ENCODE measurements at places on chromosomes 5 and 9.

GRCh38 chr9:811106-811531 lies 30.4 kb upstream of the DMRT1 start:
- DNase-seq, result peak; percentile 80

- no peak for DNase-seq
Measured at GRCh38 chr5:112555691-112556090, 136.6 kb upstream of the EPB41L4A start.

- DNase-seq, result no peak
Measured at GRCh38 chr5:52674815-52675545, 112.7 kb upstream of the ITGA1 start.

GRCh38 chr5:176612855-176613254 lies 2.9 kb upstream of the GPRIN1 start:
- DNase-seq, result no peak

DNA sequence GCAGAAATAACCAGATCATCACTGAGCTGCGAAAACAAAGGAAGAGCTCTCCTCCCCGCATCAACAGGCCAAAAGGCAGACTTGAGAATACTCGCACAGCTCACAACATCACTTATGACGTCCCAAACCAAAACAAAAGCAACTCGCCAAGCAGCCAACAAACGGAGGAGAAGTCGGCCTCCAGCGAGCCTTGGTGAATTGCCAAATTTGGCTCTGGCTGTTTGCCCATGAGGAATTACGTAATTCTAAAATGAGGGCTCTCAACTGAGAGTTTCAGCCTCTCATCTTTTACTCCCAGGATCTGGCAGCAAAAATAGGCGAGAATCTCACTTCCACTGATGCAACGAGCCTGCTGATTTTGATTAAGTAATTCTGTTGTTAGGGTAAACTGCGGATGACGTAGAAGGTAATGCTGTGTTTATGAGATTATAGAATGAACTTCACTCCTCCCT lies 51.7 kb upstream of the SEMA6A start:
- no peak for DNase-seq

GRCh38 chr5:141149812-141150211 lies at the start of gene PCDHB6:
PCDHB6 (plus strand) TSS chr5:141150057; CDS start chr5:141150258, 201 bp downstream.
- no peak for DNase-seq

DNA sequence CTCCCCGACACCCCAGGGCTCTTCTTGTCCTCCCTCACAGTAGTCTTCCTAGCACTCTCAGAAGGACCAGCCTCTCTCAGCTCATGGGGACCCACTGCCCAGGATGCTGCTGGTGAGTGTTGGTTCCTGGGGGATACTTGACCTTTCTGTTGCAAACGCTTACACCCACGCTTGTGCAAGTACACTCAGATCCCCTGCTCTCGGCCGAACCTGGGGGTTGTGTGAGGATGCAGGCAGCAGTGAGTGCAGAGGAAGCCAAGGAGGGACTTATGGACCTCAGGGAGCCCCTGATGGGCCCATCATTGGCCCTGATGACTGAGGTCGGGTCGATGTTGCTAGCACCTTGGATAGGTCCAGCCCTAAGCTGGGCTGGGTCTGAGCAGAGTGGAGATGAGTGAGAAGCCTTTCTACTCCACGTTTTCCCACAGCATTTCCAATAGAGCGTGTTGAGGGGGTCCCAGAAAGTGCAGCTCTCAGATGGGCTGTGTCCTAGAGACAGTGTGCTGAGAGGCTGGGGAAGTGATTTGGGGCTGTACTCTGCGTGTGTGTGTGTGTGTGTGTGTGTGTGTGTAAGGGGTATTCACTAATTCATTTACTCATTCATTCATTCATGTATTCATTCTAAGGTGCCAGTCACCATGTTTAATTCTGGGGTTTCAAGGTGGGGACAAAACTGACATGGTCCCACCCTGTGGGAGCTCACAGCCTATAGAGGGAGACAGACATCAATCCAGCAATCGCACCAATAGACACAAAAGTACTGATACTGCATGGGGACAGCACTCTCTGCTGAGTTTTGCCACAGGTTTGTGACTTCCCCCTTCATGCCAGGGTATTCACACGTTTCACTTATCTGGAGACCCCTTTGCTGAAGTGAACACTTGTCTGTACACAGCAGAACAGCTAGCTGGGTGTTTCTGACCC lies 25.2 kb upstream of the PITX1 start:
- no peak for DNase-seq

GRCh38 chr5:53039855-53040254 lies 50.7 kb downstream of the ITGA2 start:
- no peak for DNase-seq

- no peak for DNase-seq
Measured at GRCh38 chr9:15469862-15470261, 40.9 kb downstream of the PSIP1 start.

Measured in RWPE2 (cell line).